ENCODE measurements at places on chromosomes 7 and 10.

DNA sequence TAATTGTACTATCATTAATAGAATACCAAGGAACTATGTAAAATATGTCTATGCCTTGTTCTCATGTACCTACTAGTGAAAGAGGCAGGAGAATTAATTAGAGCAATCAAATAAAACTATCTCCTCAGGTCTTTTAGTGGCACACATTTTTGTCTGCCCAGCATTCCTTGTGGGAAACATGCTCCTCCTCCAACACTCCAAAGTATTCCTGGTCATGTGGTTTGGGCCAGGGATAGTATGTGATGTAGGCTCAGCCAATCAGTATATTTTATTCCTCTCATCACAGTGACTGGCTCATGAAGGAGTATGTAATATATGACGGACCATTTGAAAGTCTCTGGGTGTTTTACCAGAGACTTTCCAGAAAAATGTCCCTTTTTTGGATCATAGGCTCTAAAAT lies 16.7 kb upstream of the SYPL1 start:
- DNase-seq: no peak

GRCh38 chr10:63430091-63430998 lies 35.4 kb downstream of the JMJD1C start:
- DNase-seq: no peak

DNA sequence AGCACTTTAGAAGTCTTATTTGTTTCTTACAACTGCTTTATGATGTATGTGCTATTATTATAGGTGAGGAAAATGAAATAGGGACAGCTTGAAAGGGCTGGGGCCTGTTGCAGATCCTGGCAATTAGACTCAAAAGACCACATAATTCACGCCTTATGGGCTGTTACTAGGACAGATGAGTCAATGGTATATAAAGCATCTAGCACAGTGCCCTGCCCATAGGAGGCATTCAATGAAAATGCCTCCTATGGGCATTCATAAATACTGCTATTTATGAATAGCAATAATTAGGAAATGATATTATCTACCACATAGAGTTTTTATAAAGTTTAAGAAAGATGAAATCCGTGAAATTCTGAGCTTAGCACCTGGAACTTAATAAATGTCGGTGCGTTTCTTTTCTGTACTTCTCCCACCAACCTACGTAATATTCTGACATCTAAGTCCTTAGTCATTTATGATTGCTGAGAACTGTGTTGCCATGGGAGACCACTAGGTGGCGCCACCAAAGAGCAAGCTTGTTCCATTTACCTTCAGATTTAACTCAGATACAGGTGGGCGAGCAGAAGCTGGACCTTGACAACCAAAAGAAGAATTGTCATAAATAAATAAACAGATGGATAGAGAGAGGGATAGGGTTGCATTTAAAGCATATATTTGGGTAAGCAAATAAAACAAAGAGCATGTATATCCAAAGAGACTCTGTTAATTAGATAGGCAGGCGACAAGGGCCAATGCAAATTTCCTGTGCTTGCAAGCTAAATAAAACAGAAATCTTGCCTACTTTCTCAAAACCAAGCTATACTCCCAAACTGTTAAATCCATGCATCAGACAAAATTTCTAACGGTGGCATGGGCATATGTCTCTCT lies 699.9 kb downstream of the INHBA start:
- DNase-seq: no peak

DNA sequence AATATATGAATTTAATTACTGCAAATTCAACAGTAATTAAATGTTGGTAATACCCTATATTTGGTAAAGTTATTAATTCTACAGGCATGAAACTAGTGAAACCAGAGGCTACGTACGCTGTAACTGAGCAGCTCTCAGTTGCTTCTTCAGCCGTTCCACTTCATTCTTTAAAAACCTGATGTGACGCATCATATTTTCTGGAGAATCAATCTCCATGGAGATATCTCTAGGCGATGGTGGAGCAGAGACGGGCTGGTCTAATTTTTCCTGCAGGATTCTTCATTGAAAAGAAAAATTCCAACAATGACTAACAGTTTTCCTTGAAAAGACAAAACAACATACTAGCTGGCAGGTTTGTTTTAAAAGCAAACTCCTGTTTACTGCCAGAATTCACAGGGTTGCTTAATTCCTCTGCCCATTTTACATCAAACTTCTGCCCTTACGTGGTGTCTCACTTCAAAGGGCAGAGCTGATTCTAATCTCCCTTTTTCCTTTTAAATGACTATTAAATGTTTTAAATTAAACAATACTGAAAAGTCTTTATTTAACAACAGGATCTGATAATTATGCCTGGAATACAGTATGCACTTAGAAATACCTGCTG lies 59.4 kb upstream of the MRLN start:
- DNase-seq: no peak

GRCh38 chr10:131018886-131019500 lies 292.5 kb downstream of the TCERG1L start:
- no peak for DNase-seq

- no peak for DNase-seq
Observed at GRCh38 chr10:131630772-131631258, 270.0 kb upstream of the PPP2R2D start.

GRCh38 chr7:15921576-15921975 lies 235.1 kb upstream of the MEOX2 start:
- no peak for DNase-seq

- DNase-seq: no peak
Observed at GRCh38 chr7:72391821-72392377, 20.2 kb downstream of the CALN1 start.

DNA sequence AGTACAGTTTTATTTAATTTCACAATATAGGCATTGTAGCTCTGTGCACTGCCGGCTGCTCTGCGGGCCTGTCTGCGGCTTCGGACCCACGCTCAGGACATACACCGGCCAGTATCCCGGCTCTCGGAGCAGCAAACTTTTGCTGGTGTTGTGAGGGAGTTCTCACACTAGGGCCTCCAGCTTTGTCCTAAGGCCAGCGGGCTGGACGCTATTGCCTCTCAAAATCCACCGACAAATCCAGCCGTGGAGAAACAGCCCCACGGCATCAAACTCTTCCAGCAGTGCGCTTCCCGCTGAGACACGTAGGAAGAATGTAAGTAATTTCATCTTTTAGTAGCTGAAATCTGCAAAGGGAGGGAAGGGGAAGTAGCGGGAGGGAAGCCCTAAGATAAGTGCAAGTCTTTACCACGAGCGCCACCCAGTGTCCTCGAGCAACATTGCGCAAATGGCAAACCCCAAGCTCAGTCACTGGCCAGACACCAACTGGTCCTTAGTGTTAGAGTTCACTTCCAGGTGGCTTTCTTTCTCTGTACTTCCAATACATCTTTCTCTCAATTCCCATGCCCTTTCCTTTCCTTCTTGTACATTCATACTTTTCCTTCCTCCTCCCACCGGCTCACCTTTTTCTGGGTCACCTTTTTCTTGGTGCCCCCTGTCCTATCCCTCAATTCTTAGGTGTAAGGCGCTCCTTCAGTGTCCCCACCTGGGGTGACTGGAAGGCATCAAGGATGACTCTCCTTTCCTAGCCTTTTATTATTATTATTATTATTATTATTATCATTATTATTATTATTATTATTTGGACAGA lies 3.0 kb upstream of the DLX5 start:
- peak; percentile 73 for DNase-seq

DNA sequence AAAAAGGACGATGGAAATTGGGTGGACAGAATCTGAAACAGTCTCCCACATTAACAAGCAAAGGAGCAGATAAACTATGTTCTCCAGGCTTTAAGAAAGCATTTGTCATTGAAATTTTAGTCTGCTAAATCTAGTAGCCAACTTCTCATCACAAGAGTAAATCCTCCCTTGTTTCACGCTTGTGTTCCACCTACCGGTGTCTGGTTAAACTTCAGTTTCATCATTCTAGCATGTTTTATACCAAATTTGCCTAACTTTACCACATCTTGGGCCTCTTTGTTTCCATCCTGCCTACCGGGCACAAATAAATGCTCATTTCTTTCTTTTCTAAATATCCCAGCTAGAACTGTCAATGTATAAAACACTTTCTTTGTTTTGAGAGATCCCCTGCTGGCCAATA lies 5.8 kb downstream of the LIPA start:
- no peak for DNase-seq

DNA sequence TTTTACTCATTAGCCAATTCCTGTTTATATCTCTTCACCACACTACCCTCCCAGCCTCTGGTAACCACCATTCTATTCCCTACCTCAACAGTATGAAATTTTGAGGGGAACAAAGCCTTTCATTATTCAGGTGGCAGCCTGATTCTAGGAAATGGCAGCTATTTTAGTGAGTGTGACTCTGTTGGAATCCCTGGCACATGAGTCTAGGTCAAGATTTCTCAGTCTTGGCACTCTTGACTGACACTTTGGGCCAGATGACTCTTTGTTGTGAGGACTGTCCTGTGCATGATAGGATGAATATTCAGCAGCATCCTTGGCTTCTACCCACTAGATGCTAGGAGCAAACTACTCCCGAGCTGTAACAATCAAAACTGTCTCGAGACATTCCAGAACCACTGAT lies 322.8 kb upstream of the PHYHIPL start:
- no peak for DNase-seq

DNA sequence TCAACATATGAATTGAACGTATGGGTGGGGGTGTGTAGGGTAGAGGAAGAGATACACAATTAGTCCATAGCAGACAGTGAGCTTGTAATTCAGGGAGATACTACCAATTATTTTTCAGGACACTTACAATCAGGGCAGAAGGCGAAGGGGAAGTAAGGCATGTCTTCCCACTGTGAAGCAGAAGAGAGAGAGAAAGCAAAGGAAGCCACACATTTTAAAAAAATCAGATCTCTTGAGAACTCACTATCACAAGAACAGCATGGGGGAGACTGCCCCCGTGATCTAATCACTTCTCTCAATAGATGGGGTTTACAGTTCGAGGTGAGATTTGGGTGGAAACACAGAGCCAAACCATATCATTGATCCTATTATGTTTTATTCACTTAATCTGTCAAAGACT lies 116.4 kb upstream of the RPA3 start:
- DNase-seq: no peak

- no peak for DNase-seq
Observed at GRCh38 chr10:116487522-116488430, 58.0 kb upstream of the PNLIP start.

DNA sequence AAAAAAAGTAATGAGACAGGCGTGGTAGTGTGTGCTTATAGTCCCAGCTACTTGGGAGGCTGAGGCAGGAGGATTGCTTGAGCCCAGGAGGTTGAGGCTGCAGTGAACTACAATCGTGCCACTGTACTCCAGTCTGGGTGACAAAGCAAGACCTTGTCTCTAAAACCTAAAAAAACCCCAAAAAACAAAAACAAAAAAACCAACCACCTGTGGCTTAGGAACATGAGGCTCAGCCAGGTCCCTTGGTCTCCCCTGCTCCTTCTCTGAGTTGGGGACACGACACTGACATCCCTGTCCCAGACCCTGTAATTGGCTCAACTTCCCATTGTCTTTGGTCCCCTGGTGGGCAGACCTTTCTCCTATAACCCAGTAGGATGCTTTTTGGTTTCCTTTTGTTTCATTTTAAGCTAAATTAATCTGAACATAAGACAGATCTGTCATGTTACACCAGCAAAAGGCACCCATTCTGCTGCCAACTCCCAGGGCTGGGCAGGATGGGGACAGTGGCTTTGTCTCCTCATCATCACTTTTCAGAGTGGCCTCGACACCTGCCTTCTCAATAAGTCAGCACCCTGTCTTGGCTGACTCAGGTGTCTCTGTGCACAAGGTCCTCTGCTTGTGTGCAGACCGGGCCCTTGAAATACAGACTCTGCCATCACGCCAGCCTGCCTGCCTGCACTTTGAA lies 74.4 kb downstream of the MYL10 start:
- no peak for DNase-seq

DNA sequence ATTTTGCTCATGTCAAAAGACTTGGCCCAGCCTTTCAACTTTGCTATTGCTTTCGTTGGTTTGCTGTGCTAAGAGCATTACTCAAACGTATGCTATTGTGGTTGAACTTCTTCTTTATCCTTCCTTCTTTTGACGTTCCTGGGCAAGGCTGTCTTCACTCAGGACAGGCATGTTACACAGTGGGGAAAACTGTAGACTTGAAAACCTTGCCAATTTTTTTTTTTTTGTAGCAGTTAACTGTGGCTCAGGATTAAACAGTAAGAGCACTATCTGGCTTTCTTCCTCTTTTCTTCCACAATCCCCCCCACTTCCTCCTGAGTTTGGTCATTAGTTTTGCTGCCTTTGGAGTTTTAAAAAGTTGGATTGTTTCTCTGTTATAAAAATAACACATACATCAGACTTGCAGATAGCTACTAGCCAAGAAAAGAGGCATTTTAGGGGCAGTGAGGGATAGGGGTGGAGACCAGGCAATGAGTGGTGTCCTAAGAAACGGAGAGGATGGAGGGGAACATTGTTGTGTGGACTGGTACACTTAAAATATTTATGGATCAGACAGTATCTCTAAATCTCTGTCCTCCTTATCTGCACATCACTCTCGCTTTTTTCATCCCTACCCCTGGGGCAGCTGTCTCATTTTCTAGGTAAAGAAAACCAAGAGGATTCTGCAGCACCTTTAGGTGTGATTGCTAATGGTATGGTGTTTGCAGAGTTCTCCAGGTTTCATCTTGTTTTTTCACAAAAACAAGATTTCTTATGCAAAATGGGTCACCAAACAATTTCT lies 181.7 kb downstream of the LRMDA start:
- no peak for DNase-seq

GRCh38 chr10:45408421-45409319 lies 34.7 kb downstream of the ALOX5 start:
- no peak for DNase-seq

DNA sequence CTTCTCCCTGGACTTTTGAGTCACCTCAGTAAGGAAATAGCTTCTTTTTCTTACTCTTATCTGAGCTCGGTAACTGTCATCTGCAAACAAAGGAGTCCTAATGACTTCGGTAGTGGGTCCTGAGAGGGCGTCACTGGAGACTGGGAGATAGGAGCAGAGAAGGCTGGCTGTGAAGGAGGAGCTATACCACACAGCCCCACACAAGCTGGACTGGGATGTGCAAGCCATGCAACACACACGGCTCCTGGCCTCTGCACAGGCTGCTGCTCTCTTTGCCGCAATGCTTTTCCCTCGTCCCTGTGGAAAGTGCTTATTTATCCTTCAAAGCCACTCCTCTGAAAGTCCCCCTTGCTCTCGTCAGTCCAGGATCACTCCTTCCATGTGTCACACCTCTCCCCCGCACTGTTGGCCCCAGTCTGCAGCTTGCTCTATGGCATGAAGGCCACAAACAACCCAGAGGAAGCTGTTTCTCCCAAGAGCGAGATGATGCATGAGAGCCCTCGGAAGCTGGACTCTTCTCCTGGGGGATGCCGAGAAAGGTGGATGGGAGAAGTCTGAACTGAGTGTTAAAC lies 14.9 kb downstream of the TMEM273 start:
- no peak for DNase-seq

GRCh38 chr7:17329440-17329839 lies 31.0 kb downstream of the AHR start:
- no peak for DNase-seq

GRCh38 chr7:157004521-157005455 lies 5.7 kb downstream of the MNX1 start:
- no peak for DNase-seq

DNA sequence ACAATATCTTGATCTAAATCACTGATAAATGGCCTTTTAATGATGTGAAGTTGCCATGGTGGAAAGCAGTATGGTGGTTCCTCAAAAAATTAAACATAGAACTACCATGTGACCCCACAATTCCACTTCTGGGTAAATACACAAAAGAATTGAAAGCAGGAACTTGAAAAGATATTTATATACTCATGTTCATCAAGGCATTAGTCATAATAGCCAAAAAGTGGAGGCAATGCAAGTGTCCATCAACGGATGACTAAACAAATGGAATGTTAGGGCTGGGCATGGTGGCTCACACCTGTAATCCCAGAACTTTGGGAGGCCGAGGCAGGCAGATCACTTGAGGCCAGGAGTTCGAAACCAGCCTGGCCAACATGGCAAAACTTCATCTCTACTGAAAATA lies 2.0 kb upstream of the DNAJC12 start:
- DNase-seq: no peak
